Lower leg skin (tissue), 4 donors: ENCODE measurements at places on chromosomes 1 and 21.

DNA sequence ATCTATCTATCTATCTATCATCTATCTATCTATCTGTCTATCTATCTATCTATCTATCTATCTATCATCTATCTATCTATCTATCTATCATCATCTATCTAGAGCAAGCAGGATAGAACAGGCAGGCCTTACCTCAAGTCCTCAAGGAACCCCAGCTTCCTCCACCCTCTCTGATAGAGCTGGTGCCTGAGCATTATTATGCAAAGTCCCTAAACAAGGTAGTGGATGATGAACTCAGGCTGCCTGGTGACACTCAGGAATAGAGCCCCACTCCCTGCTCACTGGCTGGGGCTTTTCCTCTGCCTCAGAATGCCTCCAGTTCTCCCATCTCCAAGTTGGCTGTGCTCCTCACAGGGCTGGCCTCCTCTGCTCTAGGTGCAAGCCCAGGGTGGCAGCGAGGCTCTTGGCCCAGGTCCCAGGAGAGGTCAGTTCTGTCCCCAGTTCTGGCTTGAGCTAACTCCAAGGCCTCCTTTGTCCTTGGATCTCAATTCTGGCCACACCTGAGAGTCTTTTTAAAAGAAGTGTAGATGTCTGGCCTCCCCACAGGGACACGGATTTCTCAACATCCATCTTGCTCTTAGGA, 60.2 kb downstream of the PCP4 start:
- peak; percentile 31 for DNase-seq

- DNase-seq = no peak
Observed at GRCh38 chr1:221801773-221802516, 60.1 kb upstream of the DUSP10 start.

DNA sequence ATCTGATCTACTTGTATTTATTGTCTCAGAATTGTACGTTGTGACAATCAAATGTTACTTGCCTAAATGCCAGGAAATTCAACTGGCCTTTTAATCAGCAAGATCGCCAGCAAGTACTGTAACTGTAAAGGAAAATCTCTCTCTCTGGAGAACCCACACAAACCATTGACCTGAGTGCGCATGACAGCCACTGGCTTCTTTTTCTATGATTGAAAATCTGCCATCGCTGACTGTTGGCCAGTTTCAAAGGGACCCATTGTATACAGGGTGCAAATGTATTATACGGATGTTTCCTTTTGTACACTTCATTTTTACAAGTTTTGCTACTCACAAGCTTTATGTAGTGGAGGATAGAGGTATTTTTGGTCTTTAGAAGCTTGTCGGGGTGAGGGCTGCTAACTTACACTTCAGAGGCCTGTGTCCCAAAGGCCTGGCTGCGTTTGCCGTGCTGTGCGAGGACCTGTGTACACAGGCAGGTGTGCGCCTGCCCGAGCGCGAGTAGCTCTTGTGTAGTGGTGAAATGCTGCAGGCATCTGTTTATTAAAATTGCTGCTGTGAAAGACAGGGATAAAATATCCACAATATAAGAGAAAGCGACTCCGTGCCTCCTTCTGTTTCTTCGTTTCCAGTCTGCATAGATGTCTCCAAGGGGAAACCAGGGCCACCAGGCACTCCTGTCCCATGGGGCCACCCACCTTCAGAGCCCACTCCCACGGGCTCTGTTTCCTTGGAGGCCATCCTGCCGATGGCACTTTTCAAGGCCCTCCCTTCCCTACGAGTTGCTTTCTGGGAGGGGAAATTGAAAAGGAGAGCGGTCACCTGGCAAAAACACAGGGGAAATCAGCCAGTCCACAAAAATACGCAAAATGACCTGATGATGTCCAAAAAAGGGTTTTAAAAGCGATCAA, 25.3 kb upstream of the TRAPPC10 start:
- no peak for DNase-seq

GRCh38 chr1:39116116-39116607, 88.3 kb upstream of the MACF1 start:
- DNase-seq = no peak

DNA sequence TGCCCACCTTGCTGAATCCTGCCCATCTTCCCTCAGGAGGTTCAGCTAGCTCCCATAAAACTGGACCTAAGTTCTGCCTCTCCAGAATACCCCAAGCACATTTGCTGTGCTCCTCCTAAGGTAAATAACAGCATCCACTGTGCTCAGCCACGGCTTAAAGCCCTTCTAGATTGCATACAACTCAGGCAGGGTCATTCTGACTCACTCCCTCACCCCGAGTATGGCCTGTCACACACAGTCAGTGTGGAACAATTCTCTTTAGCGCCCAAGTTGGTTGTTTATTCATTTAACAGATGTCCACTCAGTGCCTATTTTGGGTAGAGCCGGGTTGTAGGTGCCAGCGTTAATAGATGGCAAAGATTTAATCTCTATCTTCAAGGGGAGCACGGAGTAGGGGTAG, 147.5 kb upstream of the EDN2 start:
- DNase-seq = no peak

DNA sequence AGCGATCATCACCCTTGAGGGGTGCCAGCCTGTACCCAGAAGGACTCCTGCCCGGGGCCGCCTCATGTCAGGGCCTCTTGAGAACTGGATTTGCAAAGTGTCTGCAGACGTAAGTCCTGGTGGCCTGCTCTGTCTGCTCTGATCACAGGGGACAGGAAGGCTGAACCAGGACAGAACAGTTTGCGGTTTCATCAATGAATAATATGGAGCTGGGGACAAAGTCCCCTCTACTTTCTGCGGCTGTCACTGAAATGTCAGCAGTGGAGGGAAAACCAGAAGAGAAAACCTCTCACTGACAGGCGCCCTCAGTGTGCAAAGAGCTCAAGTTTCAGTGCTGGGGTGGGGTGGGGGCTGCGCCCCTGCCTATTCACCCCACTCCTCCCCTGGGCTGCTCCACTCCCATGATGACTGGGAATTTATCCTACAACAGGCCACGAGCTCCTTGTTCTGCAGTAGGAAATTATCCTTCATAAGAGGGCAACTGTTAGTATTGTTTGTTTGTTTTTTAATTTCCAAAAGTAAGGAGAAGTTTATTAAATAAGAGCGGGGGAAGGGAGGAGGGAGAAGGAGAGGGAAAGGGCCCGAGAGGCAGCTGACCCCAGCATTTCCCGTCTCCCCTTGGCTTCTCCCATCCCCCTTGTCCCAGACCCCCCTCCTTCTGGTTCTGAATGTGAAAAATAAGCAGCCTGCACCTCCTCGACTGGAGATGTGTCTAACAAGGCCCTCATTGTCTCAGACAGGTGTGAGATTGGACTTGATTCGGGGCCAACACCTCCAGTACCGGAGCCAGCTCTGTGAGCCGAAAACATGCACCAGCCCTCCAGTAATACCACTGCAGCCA, 149.2 kb downstream of the CLIC6 start:
- DNase-seq = no peak

GRCh38 chr1:116390195-116390594, 17.2 kb downstream of the ATP1A1 start:
- DNase-seq = no peak

DNA sequence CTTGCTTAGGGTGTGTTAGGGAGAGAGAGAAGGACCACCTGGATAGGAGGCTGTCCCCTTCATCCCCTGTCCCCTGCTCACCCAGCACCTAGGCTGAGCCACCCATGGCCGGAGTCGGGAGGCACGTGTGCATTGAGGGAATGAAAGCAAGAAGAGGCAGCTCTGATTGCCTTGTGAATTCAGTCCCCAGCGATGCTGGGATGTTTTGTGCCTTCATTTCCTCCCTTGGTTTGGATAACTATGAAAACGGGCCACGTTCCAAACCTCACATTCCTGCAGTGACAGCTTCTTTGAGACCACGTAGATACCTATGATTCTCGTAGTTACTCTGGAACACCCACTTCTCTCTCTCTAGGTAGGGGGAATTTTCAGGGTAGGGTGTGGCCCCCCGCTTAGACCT, 67.1 kb downstream of the MAN1C1 start:
- DNase-seq = no peak

- DNase-seq = no peak
Observed at GRCh38 chr1:29356663-29357062, 120.3 kb downstream of the PTPRU start.

GRCh38 chr21:43295066-43295958, 126.5 kb downstream of the CRYAA start:
- no peak for DNase-seq

DNA sequence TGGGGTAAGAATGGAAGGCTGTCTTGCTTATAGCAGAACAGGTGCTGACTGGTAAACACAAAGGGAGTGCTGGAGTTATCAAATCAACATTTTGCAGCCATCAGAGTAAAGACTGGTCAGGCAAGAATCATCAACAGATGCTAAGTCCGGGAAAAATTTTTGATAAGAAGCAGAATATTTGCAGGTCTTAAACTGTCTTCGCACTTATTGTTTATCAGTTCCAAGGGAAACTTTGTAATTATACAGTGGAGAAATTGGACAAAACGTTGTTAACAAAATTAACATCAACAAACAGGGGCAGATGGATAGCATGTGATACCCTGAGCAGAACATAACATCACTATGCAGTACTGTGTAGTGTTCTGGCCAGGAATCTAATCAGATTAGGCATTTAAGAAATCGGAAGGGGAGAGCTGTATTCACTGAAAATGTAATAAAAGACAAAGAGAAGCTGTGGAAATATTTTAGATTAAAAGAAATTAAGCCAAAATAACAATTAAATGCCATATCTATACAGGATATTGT, 127.1 kb downstream of the DAB1 start:
- no peak for DNase-seq
